SW 1271 (cell line): ENCODE measurements at places on chromosomes 6 and 20.

DNA sequence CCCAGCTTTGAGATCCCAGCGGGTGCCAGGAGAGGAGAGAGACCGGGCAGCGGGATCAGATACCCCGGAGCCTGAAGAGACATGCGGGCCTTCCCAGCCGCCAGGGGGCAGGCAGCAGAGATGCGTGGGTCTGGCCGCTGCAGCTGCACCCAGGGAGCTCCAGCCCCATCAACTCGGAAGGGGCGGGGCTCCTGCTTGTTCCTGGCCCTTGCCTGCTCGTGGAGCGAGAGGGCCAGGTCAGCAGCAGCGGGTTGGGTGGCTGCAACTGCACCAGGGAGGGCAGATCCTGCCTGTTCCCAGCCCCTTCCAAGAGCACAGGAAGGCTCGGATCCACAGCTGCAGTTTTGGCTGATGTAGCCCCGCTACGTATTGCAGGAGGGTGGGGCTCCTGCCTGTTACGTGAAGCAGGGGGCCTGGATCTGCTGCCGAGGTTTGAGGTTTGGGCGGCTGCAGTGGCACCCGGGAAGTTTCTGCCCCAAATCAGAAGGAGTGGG, 532.8 kb downstream of the RFPL4B start:
- DNase-seq: peak; percentile 91

DNA sequence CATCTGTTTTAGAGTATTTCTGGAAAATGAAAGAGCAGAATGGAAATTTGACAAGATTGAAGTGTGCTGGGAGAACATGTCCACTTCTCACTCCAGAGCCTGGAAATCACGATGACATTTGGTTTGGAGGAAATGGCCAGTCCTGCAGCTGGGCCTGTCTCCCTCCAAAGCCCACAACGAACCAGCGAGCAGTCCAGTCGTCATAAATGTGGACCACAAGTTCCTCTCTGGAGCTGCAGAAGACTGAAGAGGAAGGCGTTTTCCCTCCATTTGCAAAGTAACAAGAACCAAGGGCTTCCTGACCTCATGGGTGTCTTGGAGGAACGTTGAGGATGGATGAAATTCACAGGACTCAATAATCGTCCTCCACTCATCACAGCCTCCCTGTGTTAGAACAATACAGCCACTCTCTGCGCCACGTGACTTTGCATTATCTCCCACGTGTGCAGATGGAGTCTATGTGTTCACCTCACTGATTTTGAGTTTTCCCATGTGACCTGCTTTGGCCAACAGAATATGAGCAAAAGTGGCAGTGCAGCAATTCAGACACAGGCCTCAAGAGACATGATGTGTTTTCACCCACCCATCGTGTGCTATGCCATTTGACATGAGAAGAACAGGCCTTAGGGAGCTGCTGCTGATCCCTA, 9.1 kb upstream of the SPATS1 start:
- DNase-seq: no peak

DNA sequence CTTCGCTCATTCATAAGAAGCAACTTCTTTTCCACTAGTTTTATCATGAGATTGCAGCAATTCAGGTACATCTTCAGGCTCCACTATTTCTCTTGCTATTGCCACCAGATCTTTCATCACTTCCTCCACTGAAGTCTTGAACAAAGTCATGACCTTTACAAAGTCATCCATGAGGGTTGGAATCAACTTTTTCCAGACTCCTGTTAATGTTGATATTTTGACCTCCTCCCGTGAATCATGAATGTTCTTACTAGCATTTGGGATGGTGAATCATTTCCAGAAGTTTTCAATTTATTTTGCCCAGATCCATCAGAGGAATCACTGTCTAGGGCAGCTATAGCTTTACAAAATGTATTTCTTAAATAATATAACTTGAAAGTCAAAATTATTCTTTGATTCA, 1.5 kb downstream of the CENPQ start:
- no peak for DNase-seq

GRCh38 chr20:4997222-4997621, 4.1 kb downstream of the SLC23A2 start:
- no peak for DNase-seq

DNA sequence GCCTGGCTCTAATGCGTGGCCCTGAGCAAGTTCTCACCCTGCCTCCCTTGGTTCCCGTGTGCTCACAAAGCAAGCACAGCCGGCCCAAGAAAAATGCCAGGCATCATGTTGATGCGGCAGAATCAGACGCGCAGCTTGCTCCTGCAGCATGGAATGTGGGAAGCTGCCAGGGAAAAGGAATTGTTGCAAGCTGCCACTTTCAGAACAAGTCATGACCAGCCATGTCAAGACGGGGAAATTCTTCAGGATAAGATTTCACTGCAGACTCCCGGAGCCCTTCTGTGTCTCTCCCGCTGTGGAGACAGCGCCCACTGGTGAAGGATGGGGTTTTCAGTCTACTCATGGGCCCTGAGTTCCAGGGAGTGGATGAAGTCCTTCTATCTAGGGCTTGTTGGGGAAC, 4.6 kb downstream of the DACT2 start:
- no peak for DNase-seq

DNA sequence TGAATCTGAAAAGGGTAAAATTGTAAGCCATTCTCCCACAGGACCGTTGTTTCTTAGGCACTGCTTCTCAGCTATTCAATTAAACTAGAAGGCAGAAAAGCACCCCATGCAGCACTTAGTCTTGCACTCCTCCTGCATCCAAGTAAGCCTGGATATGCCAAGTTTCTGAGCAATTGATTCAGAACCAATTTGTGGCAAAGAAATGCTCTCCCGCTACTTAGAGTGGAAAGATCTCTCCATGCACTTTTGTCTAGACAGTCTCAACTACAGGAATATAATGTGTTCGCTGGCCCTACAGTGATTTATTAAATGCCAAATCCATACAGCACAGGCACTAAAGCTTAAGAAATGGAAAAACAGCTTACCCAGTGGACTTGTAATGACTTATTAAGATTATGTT, 338.5 kb downstream of the HACE1 start:
- DNase-seq: no peak

DNA sequence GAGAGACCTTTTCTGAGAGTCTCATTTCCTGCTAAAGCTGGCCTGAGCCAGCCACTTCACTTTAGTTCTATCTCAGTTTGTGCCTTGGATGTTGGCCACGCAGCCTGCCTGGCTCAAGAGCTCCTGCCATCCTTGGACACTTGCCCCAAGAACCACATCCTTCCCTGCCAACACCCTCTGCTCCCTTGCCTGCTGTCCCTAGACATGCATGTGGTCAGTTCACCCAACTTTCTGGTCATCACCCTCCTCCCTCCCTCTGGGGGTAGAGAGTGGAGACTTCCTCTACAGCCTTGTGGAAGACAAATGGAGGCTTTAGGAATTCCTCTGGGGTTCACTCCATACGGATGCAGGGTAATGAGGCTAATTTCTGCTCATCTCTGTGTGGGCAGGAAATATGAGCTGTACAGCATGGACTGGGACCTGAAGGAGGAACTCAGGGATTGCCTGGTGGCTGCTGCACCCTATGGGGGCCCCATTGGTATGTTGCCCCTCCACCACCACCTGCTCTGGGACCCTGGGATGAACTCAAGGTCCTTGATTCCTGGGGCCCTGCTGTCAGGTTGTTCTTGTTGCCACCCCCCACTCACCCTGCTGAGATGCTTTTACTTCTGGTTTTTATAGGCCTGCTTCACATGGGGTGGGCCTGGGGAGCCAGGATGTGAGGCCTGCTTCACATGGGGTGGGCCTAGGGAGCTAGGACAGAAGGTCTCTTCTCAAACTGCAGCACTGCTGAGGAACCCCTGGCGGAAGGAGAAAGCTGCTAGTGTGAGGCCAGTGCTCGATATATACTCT, 13.8 kb upstream of the PTPRA start:
- no peak for DNase-seq

GRCh38 chr6:31663126-31663960, 1.5 kb downstream of the GPANK1 start:
- no peak for DNase-seq

- no peak for DNase-seq
Measured at GRCh38 chr6:73801652-73802268, 105.8 kb downstream of the CD109 start.

GRCh38 chr20:50930139-50930975, 880 bp downstream of the ADNP start:
- DNase-seq: peak; percentile 59

DNA sequence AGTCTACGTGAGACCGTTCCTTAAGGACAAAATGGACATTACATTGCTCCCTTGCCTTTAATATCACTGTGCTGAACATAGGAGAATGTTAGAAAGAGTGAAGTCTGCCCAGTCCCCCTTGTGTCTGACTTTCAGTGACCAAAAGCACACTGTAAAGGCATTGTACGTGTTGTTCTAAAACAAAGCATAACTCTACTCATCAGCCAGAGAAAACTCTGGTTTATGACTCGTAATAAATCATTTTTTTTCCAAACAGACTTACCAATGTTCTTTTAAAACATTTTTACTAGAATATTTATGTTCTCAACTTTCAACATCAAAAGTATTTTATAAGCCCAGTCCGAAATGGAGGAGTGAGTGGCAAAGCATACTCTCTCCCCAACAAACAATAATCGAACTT, 262.5 kb downstream of the GJA1 start:
- no peak for DNase-seq

DNA sequence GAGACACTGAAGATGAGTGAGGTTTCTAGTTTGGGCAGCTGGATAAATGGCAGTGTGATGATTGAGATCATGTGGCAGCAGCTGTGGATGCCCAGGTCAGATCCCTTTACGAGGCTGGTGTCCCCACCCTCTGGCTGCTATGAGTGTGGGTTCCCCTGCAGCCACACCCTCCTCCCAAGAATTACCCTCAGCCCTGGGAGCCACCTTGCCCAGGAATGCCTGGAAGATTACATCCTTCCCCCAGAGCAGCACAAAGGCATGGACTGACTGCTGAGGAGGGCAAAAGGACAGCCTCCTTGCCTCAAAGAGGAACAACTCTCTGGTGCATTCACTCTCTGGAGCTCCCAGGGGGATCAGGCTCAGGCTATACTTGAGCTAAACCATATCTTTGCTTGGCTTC, 15.0 kb upstream of the PKHD1 start:
- no peak for DNase-seq

GRCh38 chr6:15351631-15352030, 105.8 kb downstream of the JARID2 start:
- DNase-seq: no peak

GRCh38 chr6:158233214-158233795, 65.2 kb downstream of the GTF2H5 start:
- DNase-seq: no peak

GRCh38 chr6:122809001-122809400, 19.9 kb downstream of the SMPDL3A start:
- no peak for DNase-seq

DNA sequence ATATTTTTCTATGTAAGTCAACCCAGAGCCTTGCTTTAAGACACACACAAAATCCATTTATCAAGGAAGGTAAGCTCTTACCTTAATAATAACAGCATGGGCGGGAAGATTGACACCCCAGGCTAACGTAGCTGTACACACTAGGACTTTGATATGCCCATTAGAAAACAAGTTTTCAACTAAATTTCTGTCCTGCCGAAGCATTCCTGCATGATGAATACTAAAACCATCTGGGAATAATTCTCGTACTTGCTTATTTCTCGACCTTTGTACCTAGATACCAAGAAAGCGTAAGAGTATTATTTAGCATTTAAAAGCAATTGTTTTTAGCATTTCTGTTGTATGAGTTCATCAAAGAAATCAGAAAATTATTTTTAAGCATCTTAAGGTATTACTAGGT, 197.5 kb upstream of the SIM1 start:
- no peak for DNase-seq

- DNase-seq: no peak
Measured at GRCh38 chr20:47198254-47198671, 158.2 kb downstream of the ZMYND8 start.

- DNase-seq: no peak
Measured at GRCh38 chr6:111686249-111686931, 80.7 kb upstream of the TRAF3IP2 start.

- no peak for DNase-seq
Measured at GRCh38 chr20:48614593-48615274, 213.1 kb downstream of the PREX1 start.

DNA sequence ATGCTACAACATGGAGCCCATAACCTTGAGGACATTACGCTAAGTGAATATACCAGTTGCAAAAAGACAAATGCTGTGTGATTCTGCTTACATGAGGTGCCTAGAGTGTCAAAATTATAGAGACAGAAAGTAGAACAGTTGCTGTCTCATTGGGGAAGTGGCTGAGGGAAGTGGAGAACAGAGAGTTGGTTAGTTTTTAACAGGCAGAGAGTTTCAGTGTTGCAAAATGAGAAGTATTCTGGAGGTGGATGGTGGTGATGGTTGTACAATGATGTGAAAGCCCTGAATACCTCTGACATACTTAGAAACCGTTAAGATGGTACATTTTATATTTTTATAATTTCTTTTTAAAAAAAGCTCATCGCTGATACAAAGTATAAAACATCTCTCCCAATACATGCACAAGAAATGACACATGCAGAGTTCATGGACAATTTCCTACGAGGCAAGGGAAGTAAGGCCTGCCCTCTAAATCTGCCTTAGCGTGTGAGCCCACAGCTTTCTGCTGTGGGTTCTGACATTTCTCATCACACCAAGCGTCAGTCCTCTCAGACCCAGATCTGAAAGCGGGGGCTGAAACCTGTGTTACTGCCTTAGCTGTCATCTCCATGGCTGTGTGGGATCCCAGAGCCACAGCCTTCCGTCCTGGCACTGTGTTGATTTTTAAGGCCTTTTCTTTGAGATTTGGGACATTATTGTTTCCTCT, 126.0 kb downstream of the RNASET2 start:
- no peak for DNase-seq

DNA sequence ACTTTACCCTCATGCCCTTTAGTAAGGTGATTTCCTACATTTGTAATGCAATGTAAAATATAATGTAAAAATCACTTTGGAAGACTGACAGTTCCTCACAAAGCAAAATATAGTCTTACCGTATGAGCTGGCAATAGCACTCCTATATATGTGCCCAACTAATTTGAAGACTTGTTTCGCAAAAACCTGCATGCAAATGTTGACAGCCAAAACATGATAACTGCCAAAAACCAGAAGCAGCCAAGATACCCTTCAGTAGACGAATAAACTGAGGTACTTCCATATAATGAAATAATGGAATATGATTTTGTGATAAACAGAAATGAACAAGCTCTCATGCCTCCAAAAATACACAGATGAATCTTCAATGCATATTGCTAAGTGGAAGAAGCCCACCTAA, 13.6 kb downstream of the AURKA start:
- DNase-seq: no peak

DNA sequence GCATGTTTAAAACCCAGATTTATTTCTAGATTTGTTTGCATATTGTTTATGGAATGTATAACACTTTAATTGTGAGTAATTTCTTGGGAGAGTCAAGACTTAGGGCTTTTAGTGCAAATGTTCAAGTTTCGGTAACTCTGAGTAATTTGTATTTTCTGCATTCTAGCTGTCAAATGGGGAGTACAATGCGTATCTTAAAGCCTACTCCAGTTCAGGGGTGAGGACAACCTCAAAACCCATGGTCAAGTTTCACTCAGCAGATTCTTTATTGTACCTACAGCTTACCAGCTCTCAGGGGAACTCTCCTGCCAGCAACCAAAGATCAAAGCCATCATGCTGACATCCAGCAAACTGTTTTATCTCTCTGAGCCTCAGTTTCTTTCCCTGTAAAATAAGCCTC, 458.6 kb upstream of the JARID2 start:
- no peak for DNase-seq
